Effector CD4-positive, alpha-beta T cell (primary cell): ENCODE measurements at places on chromosomes 11 and 22.
A peak's percentile ranks its signal among the peaks of the same experiment; 100 is the strongest.

- DNase-seq, result no peak
These were observed 132.6 kb upstream of the HSD17B12 start for GRCh38 chr11:43547889-43548381.

- no peak for DNase-seq
These were observed 178.5 kb upstream of the SNX19 start for GRCh38 chr11:131094827-131095226.

DNA sequence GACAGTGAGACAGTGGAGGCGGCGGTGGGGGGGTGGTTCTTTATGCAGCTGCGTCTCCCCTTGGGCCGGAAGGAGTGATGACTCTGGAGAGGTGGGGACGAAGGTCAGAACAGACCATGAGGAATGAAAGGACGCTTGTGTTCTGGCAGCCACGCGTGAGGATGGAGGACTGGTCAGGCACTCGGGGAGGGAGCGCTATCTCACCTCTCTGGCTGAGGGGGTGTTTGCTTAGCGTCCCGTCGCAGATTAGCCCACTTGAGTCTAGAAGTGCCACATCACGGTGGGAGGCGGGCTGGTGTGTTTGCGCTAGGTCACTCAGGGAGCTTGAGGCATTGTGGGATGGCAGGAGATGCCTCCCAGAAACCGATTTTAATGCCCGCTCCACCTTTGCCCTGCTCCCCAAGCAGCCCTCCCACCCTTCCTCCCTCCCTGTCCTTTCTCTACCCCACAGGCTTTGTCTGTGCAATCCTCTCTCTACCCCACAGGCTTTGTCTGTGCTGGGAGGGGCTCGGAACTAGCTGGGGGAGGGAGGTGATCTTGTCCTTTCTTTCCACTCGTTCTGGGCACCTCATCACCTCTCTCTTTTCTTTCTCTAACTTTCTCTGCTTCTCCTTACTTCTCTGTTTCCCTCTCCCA, 97.8 kb downstream of the PKNOX2 start:
- DNase-seq, result no peak

- no peak for DNase-seq
These were observed 889.5 kb downstream of the JRKL start for GRCh38 chr11:97279341-97279740.

DNA sequence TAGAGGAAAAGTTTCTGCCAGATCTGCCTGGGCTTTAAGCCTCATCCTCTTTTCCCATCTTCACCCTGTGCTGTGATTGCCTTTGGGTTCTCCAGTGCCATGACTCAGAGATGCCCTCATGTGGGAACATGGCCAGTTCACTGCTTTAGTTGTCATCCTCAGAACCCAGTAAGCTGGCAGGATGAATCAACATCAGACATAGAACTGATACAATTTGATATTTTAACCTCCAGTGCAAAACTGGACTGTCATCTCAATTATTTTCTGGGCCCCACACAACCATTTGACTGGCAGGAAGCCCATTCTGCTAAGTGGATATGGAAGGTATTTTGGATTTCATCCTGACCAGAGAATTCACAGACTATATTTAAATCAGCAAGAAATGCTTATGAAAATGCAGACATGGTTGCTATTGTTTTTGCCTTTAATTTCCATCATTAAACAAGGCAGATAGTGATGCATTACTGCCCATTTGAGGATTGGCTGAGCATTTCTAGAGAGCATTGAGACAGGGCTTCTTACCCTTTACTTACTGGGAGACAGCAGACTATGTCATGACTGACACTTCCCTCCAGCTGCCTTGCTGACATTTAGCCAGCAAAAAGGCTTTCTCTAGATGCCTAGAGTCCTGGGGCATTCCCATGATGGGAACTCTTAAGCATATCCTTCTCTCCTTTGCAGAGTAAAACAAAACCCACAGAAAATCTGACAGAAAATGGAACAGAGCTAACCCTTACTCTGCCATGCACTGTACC, 327.1 kb upstream of the MTNR1B start:
- no peak for DNase-seq

GRCh38 chr22:36366291-36366708, 21.5 kb downstream of the MYH9 start:
- peak; percentile 26 for DNase-seq

GRCh38 chr11:72070491-72070890, 9.9 kb downstream of the NUMA1 start:
- no peak for DNase-seq

DNA sequence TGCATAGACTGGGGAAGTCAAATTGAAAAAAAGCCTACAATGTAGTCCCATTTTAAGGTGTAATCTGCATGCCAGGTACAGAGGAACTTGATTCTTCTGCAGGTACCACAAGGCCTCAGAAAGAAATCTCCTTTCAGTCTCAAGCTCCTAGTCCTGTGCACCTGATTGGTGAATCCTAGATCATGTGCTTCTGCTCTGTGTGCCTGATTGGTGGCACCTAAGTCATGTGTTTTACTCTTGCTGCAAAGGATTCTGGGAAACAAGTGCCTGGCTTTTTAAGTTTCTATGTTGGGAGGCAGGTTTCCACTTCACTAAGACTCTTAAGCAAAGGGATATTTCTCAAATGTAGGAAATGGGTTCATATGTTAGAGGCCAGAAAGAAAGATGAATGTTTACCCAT, 29.1 kb downstream of the INSC start:
- no peak for DNase-seq

DNA sequence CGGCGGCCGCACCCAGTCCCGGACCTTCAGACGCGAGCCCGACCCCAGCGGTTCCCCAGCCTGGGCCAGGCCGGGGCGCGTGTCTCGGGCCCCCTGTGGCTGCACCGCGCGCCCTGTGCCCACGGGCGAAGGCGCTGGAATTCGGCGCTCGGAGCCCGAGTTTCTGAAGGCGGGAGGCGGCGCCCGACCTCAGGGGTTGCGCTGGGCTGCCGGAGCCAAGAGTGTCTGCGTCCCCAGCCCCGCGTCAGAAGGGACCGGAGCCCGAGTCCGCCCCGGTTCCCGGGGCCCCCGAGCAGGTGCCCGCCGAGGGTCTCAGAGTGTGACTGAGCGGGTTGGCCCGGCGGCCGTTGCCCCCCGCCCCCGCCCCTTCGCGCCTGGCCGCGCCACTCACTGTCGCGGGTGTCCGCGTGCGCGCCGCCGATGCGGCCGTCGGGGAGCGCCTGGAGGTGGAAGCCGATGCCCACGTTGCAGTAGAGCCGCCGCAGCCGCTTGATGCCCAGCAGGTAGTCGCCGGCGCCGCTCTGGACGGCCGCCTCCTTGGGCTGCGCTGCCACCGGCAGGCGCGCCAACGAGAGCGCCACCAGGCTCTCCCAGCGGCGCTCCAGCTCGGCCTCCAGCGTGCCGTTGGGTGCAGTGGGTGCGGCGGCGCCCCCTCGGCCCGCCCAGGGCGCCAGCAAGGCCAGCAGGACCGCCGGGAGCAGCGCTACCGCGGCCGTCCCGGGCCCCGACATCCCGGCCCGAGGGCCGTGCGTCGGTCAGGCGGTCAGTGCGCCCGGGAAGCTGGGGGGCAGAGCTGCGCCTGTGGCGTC, 583 bp downstream of the FGF4 start:
- DNase-seq, result no peak

- DNase-seq, result no peak
These were observed 963.4 kb upstream of the CCDC90B start for GRCh38 chr11:84249344-84250135.

DNA sequence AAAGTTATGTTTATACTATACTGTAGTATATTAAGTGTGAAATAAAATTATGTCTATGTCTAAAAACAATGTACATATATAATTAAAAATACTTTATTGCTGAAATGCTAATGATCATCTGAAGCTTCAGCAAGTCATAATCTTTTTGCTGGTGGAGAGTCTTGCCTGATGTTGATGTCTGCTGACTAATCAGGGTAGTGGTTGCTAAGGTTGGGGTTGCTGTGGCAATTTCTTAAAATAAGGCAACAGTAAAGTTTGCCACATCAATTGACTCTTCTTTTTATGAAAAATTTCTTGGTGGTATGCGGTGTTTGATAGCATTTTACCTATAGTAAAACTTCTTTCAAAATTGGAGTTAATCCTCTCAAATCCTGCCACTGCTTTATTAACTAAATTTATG, 21.4 kb downstream of the INSC start:
- DNase-seq, result no peak

GRCh38 chr11:84788220-84788619, 838.9 kb downstream of the DLG2 start:
- no peak for DNase-seq

GRCh38 chr22:37552524-37553163, 7.6 kb upstream of the CDC42EP1 start:
- DNase-seq, result no peak

- DNase-seq, result peak; percentile 13
These were observed 720 bp downstream of the PACS1 start for GRCh38 chr11:66070604-66071380.

DNA sequence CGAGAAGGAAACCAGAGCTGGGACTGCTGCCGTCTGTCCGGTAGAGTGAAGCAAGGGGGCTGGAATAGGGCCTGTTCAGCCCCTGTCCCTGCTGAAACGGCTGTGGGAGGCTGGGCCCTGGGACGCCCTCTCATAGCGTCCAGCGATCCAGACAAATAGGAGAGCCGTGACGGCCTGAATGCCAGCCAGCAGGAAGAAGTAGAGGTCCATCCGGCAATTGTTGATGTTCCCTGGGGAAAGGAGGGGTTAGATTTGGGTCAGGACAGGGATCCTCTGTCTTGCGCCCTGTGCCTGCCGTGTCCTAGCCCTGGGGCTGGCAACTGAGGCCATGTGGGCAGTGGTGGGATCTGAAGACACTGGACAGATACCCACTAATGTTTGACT, 12.9 kb downstream of the TMEM132A start:
- DNase-seq, result no peak

GRCh38 chr22:35230417-35230816, 26.9 kb upstream of the HMGXB4 start:
- no peak for DNase-seq
